ENCODE measurements at places on chromosomes 12 and 14. TPM values are rescaled to one million over a fixed set of nuclear protein-coding genes. Genes with fewer than 3 reads are reported as not detected.

The PLA2G1B gene
- total RNA-seq, result not detected

The RASSF9 gene
- total RNA-seq, result 0.21 TPM

The LRRC10 gene
- total RNA-seq, result not detected

The CFAP73 gene
- total RNA-seq, result not detected

The CFAP251 gene
- total RNA-seq, result 11.2 TPM

The MYL2 gene
- not detected for total RNA-seq

DNA sequence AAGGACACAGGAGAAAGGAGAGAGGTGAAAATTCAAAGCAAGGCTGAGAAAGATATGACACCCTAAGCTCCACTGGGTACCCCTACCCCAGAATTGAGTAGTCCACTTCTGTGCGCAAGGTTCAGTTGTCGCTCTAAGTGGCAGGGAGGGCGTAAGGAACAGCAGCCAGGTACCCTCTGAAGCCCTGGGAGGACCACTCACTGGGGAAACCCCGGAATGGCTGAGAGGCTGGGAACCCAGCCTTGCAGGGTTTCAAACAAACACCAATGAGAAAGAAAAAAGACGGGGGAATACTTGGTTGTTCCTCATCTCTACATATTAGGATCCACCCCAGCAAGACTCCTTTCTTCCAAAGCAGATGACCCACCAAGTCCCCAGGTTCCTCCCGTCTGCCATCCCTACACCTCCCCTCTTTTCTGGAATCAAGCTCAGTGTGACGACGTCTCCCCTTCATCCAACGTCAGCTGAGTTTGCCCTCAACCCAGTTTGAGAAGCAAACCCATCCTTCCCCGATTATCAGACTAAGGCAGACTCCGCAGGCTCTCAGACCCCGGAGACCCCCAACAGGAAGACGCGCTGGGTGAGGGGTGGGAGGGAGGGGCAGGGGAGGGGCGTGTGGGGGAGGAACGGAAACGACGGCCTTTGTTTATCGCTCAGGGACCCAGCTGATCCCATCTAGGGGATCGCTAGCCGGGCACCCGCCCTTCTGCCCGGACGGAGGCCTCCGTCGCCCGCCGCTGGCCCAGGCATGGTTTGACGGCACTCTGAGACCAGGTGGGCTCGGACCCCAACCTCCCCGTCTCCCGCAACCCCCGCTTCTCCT, 795 bp downstream of the LMBR1L start:
- DNase-seq, result no peak

DNA sequence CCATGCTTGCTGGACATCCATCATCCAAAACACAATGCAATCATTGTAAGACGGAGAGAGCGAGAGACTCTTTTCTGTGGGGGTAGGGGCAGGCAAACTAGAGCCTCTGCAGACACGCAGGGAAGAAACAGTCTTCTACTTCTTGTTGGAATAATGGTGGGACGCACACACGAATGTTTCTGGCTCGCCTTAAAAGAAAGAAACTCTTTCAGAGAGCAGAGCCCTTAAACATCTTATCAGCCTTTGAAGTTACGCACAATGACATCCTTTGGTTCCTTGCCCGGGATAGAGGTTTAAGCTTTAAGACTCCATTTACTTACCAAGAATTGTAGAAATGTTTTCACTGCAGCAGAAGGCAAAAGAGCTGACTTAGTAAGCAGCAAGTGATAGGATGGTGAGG, 133.8 kb upstream of the FOXN3 start:
- DNase-seq, result no peak

- peak; percentile 28 for DNase-seq
These were observed 96.3 kb upstream of the HIF1A start for GRCh38 chr14:61598980-61599379.

GRCh38 chr14:92105073-92105892, 1.1 kb downstream of the ATXN3 start:
- no peak for DNase-seq

- DNase-seq, result no peak
These were observed 4.4 kb upstream of the NPAS3 start for GRCh38 chr14:32934073-32934880.

- DNase-seq, result no peak
These were observed 125.7 kb upstream of the TRHDE start for GRCh38 chr12:72146495-72146894.

DNA sequence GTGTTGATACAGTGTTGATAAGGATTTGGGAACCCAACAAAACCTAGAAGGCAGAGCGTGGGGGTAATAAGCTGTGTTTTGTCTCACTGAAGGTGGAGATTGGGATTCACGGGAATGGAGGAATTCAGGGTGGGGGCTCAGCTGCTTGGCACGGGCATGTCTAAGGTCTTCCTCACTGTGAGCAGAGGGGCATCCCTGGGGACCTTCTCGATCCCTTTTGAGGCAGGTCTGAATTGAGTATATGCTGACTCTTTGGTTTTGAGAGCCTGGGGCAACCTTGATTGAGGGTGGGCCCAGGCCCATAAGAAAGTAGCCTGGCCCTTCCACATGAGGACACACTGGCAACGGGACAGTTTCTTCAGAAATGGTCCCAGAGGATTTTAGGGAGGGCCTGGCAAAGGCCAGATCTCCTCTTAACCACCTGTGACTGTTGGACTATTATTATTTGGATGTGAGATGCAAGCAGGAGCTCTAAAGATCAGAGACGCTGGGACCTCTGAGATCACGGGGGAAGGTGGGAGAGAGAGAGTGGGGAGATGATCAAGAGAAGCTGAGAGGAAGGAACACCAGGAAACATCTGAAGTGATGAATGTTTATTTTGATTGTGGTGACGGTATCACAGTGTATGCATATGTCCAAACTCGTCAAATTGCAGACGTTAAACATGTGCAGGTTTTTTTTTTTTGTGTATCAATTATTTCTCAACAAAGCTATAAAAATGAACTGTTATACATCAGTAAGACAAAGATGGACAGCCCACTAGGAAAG, 48.4 kb downstream of the SMIM41 start:
- DNase-seq, result no peak

DNA sequence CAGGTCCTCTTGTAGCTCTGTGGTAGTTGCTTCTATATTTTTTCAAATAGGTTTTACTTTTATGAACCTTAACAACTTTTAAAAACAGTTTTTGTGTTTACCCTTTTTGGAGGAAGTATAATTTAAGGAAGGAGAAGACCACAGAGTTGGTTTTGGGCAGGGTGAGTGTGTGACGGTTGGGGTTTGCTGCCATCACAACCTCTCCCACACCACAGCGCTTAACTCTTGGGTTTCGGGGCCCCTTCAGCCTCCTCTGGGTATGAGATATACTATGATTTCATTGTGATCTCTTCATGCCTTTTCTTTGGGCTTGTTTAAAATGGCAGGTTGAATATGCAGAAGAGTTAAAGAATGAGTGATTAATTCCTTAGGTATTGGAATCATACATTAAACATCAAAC, 228.7 kb upstream of the CRY1 start:
- DNase-seq, result no peak

DNA sequence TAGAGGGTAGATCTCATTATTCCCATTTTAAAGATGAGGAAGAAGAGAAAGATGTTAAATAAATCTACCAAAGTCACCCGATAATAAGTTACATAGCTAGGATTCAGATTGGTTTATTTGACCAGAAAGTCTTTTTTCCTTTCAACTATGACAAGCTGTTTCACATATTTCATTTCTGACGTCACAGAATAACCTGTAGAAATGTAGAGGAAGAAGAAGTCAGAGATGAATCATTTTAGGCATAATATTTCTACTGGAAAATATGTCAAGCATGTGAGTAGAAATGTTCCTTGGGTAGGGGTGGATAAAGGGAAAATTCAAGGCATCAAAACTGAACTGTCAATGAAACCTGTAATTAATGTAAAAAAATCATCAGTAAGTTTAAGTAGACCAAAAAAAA, 107.0 kb downstream of the MGST1 start:
- peak; percentile 12 for DNase-seq

DNA sequence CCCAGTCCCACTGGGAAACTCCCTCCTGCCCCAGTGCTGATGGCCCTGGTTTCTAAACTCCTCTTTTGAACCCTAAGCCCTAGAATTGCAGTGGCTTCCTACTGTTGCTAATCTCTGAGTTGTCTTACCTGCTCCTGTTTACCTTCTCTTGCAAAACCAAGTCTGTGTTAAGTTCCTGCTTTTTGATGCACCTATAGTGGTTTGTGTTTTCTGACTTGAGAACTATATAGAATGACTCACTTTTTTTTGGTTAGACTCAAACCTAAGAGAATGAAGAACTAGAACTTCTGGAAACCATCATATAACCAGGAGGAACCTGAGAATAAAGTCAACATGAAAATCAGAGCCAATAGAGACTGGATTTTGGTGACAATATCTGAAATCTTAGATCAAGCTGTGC, 5.5 kb upstream of the GAS2L3 start:
- DNase-seq, result no peak

DNA sequence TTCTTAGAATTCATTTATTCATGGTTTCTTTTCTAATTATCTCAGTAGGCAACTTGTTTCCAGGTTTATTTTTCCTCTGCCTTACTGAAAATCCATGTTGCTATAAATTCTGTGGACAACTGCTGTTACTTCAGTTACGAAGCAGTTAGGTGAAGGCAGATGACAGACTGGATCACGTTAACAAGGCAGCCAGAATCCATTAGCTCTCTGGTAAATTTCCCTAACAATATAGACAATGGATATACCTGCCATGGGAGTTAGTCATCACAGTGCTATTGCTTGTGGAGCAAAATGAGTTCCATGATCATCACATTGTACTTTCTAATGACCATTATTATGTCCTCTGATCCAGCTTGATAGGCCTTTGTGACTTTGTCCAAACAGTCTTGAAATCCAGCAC, 291.5 kb downstream of the NELL2 start:
- no peak for DNase-seq
